Activated T-cell treated with anti-CD3 and anti-CD28 coated beads for 48 hours (primary cell): ENCODE measurements at places on chromosomes 5 and 9.

DNA sequence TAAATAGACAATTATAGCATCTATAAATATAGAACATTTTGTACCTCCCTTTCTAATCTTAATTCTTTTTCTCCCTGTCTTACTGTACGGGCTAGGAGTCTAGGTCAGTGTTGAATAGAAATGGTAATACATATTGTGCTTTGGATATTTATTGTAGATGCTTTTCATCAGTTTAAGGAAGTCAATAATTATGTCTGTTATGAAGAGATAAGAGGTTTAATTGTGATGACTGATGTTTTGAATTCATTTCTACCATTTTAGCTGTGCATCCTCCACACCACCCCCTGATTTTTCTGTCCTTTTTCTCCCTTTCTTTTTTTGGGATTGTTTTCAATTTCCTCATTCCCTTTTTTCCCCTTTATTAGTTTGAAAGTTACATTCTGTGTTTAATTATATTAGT lies 95.8 kb downstream of the DOCK2 start:
- no peak for DNase-seq

GRCh38 chr5:43335681-43336080 lies 22.5 kb upstream of the HMGCS1 start:
- DNase-seq: no peak

DNA sequence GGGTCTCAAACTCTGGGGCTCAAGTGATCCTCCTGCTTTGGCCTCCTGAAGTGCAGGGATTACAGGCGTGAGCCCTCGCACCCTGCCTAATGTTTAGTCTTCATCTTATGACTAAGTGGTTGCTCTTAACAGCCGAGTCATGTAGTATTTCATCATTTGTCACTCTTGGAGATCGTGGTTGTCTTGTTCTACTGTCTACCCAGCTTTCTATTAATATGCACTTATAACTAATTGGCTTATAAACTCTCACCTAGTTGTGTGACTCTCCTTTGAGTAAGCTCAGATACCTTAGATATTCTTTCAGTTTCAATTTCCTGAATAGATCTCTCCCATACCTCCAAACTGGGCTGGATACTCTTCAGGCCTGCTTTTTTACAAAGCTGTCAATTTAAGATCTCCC lies 19.9 kb downstream of the SLC44A1 start:
- no peak for DNase-seq

- DNase-seq: no peak
These were observed 127.8 kb upstream of the PAM start for GRCh38 chr5:102627315-102627714.

GRCh38 chr5:100889896-100890295 lies 13.2 kb downstream of the ST8SIA4 start:
- no peak for DNase-seq

DNA sequence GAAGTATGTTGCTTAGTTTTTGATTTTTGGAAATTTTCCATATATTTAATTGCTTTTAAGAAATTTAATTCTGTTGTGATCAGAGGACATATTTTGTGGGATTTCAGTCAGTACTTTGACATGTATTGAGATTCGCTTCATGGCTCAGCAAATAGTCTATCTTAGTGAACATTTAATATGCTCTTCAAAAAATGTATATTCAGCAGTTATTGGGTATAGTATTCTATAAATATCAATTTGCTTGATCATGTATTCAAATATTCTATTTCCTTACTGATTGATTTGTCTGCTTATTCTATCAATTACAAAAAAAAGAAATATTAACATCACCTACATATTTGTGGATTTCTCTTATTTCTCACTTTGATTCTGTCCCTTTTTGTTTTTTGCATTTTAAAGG lies 79.5 kb upstream of the HAND1 start:
- DNase-seq: no peak

GRCh38 chr5:73454379-73455036 lies 5.9 kb upstream of the FOXD1 start:
- no peak for DNase-seq
